ENCODE measurements at places on chromosomes 6 and 20.

DNA sequence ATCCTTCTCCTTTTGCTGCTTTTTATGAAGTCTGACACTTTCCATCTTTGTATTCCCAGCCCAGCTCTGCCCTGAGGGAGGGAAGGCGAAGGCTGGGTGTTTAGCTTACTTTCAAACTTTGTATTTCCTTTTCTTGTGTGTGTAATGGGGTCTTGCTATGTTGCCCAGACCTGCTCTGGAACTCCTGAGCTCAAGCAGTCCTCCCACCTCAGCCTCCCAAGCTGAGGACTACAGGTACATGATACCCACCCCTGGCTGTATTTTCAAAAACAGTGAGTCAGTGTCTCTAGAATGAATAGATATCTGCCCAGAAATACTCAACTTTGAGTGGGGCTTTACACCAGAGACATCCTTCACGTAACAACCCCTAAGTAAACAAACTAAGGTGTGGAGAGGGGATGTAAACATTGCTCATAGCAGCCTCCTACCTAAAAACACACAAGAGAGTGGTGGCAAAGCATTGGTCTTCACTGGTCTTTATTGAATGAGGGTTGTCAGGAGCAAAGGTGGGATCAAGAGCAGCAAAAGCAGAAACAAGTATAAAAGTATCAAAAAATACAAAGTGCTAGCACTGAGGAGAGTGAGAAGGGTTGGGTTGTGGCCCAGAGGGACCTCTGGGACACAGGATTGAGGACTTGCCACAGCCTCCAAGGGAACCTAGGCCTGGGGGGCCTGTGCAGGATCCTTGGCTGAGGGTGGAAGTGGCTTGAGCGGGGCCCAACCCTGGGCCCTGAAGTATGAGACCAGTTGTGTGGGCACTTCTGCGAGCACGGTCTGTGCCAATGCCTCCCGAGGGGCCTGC, 10.2 kb downstream of the SPAG4 start:
- no peak for DNase-seq

DNA sequence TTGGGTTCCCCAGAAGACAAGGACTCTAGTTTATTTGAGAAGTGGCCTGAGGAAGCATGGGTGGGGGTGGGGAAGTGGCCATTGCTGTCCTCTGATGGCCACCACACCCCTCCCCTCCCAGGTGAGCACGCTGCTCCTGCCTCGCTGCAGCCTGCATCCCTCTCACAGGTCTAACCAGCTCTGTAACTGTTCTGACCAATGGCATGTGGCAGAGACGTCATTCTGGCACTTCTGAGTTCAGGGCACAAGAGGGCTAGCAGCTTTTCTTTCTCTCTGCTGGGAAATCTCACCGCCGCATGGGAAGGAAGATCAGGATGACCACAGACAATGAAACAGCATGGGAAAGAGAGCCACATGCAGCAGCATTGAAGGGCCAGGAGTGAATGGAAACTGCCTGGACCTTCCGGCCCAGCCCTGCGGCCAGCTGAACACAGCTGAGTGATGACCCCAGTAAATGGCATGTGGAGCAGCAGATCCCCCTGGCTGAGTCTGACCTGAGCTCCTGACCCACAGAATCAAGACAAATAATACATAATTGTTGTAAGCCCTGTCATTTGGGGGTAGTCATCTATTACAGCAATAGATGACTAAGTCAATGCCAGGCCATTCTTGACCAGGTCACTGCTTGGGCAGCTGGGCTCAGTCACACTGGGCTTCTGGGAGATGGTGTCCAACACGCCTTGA, 179.8 kb downstream of the LINC00237 start:
- no peak for DNase-seq

DNA sequence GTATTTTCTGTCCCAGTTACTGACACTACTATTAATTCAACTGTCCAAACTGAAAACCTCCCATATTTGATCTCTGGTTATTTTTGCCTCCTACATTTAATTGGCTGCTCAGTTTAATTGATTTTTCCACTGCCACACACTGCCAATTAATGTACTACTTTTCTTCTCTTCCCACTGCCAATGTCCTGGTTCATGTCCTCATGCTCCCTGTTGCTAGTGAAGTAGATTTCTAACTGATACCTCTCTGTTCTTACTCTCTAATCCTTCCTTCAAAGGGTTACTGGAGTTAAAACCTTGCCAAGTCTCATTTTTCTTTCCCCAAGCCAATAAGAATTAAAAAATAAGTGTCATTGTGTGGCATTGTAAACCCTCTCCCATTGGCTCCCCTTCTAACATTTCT, 440.6 kb upstream of the JAG1 start:
- no peak for DNase-seq

- DNase-seq, result no peak
Measured at GRCh38 chr6:36580184-36580526, 14.0 kb upstream of the SRSF3 start.

DNA sequence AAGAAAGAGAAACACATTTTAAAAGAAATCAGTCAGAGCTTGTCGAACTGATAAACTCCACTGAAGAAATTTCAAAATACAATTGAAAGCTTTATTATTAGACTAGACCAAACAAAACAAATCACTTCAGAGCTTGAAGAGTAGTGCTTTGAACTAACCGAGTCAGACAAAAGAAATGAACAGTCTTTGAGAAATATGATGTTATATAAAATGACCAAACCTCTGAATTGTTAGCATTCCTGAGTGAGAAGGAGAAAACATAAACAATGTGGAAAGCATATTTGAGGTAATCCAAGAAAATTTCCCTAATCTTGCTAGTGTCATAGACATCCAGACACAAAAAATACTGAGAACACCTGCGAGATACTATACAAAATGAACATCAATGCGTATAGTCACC, 13.2 kb upstream of the CST4 start:
- peak; percentile 50 for DNase-seq

GRCh38 chr6:148470156-148470555, 127.5 kb downstream of the SASH1 start:
- DNase-seq, result no peak

DNA sequence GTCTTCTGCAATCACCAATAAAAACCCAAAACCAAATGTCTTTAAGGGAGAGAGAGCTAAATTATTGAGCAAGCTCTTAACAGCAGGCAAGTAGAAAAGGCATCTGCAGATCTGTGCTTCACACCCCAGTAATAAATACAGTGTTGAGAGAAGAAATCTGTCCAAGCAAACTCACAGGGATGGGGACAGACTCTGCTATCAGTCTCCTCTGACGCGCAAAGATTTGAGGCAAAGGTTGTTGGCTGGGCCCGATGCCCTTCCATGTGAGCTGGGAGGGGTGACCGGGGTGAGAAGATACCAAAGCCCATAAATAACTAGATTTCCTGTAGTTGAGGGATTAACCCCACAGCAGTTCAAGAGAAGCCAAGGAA, 315.2 kb upstream of the SOX4 start:
- no peak for DNase-seq

Measured in ELR (cell line).